ENCODE measurements at places on chromosomes 6 and 20.

DNA sequence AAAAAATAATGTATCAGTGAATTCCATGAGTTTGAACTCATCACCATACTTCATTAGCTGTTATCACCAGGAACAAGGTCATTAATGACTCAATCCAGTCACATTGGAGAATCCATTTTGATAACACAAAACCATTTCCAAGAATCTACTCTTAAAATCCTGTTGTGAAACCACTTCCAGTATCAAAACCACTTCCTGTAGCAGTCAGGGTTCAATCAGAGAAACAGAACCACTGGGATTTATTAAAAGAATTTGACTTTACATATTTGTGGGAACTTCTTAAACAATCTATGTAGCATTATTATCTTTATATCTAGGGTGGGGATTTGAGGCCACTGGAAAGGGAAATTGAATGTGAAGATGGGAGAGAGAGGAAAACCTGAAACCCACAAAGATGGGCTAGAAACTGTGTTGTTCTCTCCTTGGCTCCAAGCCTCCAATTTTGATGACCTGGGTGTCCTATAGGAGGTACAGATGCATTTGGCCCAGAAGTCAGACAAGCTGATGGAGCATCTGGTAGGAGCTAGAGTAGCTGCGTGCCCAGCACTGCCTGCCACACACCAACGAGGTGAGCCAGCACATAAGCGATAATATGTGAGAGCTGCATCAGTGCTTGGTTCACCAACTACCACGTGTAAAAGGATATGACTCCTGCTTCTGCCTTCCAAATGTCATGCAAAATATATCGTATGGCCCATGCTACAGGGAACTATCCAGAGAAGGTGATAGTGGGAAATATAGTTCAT lies 117.0 kb downstream of the TMEM200A start:
- no peak overlapping the region for H3K27ac ChIP-seq
- H3K36me3 ChIP-seq = peaks cover 5% of the 10 kb centered on the region
- peaks cover 19% of the 10 kb centered on the region for H3K4me1 ChIP-seq
- no peak overlapping the region for H3K4me3 ChIP-seq

DNA sequence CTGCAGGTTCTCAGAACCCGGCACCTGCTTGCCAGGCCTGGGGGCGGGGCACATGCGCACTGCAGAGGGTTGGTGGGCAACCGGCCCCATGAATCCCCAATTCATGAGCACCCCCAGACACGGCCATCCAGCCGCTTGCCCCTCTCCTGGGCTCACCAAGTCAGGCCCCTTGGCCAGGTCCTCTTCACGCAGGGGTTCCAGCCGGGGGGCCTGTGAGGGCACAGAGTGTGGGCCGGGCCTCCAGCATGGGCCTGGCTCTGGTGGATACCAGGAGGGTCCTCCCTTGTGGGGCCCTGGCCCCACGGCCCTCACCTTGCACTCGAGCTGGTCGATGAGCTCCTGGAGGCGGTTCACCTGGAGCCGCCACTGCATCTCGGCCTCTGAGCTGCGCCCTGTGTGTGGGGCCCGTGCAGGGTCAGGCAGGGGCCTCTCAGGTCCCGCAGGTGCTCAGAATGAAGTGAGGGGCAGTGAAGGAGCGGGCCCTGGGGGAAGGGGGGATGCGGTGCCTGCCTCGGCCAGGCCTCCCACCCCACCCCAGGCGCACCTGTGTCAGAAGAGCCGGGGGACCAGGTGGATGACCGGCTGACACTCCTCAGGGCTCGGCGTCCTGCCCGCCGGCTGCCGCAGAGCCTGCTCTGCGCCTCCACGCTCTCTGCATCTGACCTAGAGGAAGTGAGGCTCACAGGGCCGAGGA lies 2.6 kb upstream of the C20orf144 start:
- H3K27ac ChIP-seq = no peak overlapping the region
- peaks cover 8% of the 10 kb centered on the region for H3K4me1 ChIP-seq
- H3K4me3 ChIP-seq = no peak overlapping the region
- H3K27me3 ChIP-seq = no peaks in the 10 kb centered on the region
- no peak for DNase-seq

GRCh38 chr6:83160167-83160566 lies 32.9 kb downstream of the PGM3 start:
- H3K27ac ChIP-seq = no peak overlapping the region
- no peaks in the 10 kb centered on the region for H3K27me3 ChIP-seq

DNA sequence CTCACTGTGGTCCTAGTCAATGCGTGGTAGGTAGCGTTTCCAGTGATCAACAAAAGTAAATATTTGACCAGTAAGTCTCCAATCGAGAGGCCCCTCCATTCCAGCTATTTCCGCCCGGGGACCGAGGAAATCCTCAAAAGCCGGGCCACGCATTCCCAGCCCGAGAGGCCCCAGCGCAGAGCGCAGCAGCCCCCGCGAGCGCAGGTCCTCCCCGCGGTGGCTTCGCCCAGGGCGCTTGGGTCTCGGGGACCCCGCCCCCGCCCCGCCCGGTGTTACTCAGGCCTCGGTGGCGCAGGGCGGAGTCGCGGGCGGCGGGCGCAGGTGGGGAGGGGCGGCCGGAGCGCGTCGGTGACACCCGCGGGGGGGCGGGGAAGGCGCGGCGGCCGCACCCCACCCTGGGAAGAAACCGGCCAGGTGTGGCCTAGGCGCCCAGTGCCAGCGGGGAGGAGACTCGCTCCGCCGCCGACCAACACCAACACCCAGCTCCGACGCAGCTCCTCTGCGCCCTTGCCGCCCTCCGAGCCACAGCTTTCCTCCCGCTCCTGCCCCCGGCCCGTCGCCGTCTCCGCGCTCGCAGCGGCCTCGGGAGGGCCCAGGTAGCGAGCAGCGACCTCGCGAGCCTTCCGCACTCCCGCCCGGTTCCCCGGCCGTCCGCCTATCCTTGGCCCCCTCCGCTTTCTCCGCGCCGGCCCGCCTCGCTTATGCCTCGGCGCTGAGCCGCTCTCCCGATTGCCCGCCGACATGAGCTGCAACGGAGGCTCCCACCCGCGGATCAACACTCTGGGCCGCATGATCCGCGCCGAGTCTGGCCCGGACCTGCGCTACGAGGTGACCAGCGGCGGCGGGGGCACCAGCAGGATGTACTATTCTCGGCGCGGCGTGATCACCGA lies at the start of gene DSP:
Gene DSP (plus strand): TSS at position 497 of the 890 bp plus-strand sequence. CDS start 245 bp downstream, at position 742.
- DNase-seq = no peak
- peak within 1 kb of the TSS; percentile 74 for H3K4me3 ChIP-seq
- no peaks in the 10 kb centered on the region for H3K4me1 ChIP-seq
- no peak within 1 kb of the TSS for H3K27ac ChIP-seq

DNA sequence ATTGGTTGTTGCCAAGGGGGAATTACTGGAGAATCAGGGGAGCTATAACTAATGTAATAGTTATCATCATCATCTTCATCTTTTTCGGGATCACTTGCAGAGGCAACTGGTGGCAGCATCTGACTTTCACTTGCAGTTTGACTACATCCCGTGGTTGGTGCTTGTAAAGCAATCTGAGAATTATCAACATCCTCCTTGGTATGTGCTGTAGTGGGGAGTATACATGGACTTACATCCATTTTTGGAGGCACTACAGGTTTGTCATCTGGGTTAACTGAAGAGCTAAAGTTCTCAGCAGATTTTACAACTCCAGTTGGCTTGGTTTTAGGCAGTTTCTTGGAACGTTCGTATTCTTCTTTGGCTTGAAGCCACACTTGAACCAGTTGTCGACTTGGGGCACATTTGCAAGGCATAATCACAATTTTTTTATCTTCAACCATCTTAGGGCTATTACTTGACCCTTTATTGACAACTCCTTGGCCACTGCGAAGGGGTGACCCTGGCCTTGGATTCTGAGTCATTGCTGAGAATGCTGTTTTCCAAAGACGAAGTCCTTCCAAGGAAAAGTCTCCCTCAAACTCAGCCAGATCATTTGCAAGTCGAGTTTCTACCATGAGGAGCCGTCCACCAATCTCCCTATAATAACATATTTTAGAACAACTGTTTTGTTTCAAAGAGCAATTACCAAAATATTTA lies 115.5 kb downstream of the REV3L start:
- H3K27me3 ChIP-seq = no peaks in the 10 kb centered on the region
- no peak overlapping the region for H3K27ac ChIP-seq
- peaks cover 1% of the 10 kb centered on the region for H3K4me1 ChIP-seq
- peaks cover 6% of the 10 kb centered on the region for H3K36me3 ChIP-seq

DNA sequence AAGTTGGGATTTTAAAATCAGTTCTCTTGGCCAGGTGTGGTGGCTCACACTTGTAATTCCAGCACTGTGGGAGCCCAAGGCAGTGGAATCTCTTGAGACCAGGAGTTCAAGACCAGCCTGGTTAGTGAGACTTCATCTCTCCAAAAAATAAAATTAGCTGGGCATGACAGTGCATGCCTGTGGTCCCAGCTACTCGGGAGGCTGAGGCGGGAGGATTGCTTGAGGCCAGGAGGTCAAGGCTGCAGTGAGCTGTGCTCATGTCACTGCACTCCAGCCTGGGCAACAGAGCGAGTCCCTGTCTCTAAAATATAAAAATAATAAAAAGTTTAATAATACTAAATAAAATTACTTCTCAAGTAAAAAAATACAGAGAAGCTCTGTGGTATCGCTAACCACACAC lies 77.5 kb downstream of the FOXA2 start:
- no peak for DNase-seq
- H3K4me1 ChIP-seq = peaks cover 3% of the 10 kb centered on the region
- peaks cover 3% of the 10 kb centered on the region for H3K36me3 ChIP-seq
- no peak overlapping the region for H3K4me3 ChIP-seq
- H3K27me3 ChIP-seq = no peaks in the 10 kb centered on the region
- H3K27ac ChIP-seq = no peak overlapping the region

GRCh38 chr20:54084727-54085388 lies 14.5 kb upstream of the BCAS1 start:
- no peaks in the 10 kb centered on the region for H3K36me3 ChIP-seq
- H3K27ac ChIP-seq = no peak overlapping the region
- peaks cover 4% of the 10 kb centered on the region for H3K27me3 ChIP-seq
- no peak overlapping the region for H3K4me3 ChIP-seq
- no peak for DNase-seq

GRCh38 chr6:151172751-151173150 lies 67.0 kb upstream of the AKAP12 start:
- H3K27me3 ChIP-seq = peaks cover 30% of the 10 kb centered on the region
- no peaks in the 10 kb centered on the region for H3K36me3 ChIP-seq
- no peak overlapping the region for H3K27ac ChIP-seq
- DNase-seq = no peak
- H3K4me3 ChIP-seq = no peak overlapping the region

- H3K27me3 ChIP-seq = peaks cover 86% of the 10 kb centered on the region
- H3K4me1 ChIP-seq = peaks cover 12% of the 10 kb centered on the region
- H3K36me3 ChIP-seq = no peaks in the 10 kb centered on the region
These were observed 3.7 kb downstream of the CYP24A1 start for GRCh38 chr20:54170026-54170471.

DNA sequence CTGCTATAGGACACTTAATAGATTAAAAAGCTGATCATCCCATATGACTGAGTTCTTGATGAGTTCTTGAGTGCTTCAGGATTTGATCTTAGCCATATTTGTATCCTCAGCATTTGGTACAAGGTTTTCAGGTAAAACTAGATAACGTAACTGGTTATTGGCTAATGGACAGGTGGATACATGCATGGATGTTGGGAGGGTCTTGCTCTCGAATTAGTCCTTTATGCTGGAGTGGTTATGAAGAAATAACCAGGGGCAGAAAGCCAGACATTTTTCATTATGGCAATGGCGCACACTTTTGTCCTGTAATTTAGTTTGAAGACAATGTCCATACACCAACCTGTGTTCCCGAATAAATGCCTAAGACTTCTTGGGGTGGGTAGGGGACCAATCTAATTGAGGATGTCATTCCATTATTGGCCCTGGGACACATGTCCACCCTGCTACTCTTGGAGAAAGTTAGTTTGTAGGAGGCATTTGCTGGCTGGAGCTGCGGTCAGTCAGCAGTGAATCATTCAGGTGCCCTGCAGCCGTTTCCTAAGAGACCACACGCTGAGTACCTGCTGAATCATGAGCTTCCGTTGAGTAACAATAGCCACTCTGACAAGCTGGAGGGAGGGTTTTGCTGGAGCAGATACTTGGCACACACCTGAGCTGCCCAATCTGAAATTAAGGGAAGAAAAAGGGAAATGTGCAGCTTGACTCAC lies 194.4 kb downstream of the FOXA2 start:
- no peaks in the 10 kb centered on the region for H3K4me1 ChIP-seq
- no peaks in the 10 kb centered on the region for H3K36me3 ChIP-seq
- no peak for DNase-seq
- H3K27me3 ChIP-seq = no peaks in the 10 kb centered on the region
- no peak overlapping the region for H3K27ac ChIP-seq
- H3K4me3 ChIP-seq = no peak overlapping the region

DNA sequence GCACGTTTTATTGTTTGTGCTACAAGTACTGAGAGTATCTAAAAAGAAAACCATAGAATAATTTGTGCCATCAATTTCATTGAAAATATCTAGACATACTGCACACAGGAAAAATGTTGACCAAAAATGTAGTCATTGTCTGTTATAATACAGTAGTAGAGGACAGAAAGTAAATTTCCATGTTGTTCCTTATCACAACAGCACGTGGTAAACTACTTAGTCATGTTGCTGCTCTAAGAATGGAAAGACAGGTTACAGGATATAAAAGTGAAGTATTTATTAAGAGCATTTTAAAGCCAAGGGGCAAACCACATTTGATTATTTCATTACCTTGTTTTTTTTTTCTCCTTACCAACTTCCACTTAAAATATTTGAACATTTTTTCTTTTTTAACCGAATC lies 89.0 kb upstream of the CEP85L start:
- peaks cover 6% of the 10 kb centered on the region for H3K36me3 ChIP-seq
- peaks cover 13% of the 10 kb centered on the region for H3K27me3 ChIP-seq
- H3K27ac ChIP-seq = no peak overlapping the region
- no peak for DNase-seq
- H3K4me1 ChIP-seq = no peaks in the 10 kb centered on the region

DNA sequence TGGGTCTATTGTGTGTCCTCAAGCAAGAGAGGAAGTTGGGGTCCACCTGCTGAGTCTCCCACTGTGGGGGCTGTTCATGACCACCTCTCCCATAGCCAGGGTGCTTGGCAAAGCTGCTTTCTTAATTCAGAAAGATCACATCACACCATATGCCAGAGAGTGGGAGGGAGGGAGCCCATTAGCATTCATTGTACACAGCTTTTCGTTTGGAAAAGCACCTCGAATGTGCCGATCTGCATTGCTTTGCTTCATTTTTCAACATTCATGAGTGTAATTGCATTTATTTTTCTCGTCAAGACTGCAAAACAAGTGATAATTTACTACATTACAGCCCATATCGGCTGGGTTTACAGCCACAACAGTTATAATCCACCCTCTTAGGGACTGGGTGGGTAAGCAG lies 327.3 kb downstream of the PTPRT start:
- DNase-seq = no peak
- no peak overlapping the region for H3K27ac ChIP-seq
- H3K4me1 ChIP-seq = no peaks in the 10 kb centered on the region
- H3K27me3 ChIP-seq = no peaks in the 10 kb centered on the region
- H3K36me3 ChIP-seq = no peaks in the 10 kb centered on the region
- H3K4me3 ChIP-seq = no peak overlapping the region

DNA sequence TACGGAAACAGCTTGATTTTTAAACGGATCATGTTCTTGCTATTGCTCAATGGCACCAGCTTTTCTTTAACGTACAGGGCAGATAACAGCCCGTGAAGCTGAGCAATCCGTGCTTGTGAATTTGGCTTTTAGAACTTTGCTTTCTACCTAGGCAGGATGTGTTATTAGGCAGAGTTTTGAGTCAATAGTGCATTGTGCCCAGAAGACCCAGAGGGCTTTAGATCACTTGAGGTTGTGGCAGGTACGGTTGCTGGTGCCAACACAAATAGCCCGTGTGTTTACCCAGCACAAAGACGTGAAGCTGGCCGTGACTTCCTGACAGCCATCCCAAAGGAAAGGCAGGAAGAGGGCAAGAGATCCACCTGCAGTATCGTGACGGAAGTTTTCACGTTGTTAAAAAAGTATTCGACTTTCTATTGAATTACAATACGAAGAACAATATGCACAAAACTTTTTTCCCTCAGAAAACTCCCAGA lies 117.4 kb upstream of the FRMD1 start:
- peaks cover 4% of the 10 kb centered on the region for H3K4me1 ChIP-seq
- no peak overlapping the region for H3K4me3 ChIP-seq
- no peak overlapping the region for H3K27ac ChIP-seq
- H3K27me3 ChIP-seq = peaks cover 40% of the 10 kb centered on the region

Data from effector memory CD8-positive, alpha-beta T cell (primary cell).